ENCODE measurements at places on chromosomes 1 and 21.

- no peak for DNase-seq
Observed at GRCh38 chr1:41862384-41863221, 56.1 kb downstream of the HIVEP3 start.

DNA sequence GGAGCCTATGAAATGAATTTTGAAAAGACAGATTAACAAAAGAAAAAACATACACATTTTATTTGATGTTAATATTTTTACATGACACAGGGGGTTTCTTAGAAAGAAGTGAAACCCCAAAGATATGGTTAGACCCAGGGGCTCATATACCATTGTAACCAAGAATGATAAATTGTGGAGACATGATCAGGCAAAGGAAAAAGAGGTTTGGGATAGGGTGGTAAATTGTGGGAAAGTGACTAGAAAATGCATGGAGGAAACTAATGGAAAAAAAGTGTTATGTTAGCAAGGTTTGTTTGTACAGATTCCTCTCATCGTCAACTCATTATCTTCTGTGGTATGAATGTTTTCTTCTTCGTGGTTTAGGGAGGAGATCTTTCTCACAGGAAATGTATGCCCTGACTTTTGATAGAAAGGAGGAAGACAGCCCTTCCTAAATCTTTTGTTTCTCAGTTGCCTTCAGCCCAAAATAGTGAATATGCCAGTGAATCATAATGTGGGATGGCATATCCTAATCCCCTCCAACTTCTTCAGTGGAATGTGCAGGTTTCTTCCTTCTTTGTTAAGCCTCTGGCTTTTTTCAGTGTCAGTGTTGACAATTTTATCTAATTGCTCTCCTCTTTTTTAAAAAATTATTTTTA lies 140.4 kb upstream of the UBE2U start:
- DNase-seq: no peak

GRCh38 chr1:1206966-1207531 lies 657 bp upstream of the TNFRSF18 start:
- no peak for DNase-seq

DNA sequence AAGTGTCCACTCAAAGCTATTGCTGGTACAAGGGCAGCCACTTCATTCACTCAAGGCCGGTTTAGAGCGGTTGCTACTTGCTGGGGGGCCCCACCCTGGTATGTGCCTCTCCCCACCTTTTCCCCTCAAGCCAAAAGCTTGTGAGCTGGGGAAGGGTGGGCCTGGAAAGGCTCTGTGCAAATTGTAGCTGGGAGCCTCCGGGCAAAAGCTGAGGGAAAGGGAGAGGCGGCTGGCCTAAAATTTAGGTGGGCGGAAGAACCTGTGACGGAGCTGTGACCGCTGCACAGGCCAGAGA lies 306 bp upstream of the SH3D21 start:
- DNase-seq: no peak

DNA sequence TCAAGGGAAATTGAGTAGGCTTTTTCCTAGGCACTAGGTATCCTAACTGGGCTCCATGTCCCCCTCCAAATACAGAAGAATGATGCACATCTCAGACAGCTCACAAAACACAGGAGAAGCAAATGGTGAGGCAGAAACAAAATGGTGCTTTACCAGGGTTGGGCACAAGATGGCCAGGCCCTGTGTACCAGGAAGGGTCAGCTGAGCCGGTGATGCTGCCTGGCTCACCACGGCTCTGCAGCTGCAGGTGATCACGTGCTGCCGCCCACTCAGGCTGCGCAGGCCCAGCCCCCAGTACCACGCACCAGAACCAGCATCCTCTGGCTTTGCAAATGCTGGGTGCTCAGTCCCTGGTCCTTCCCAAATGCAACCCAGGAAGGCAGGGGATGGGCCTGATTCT lies 993 bp upstream of the DSCAM start:
- DNase-seq: no peak

DNA sequence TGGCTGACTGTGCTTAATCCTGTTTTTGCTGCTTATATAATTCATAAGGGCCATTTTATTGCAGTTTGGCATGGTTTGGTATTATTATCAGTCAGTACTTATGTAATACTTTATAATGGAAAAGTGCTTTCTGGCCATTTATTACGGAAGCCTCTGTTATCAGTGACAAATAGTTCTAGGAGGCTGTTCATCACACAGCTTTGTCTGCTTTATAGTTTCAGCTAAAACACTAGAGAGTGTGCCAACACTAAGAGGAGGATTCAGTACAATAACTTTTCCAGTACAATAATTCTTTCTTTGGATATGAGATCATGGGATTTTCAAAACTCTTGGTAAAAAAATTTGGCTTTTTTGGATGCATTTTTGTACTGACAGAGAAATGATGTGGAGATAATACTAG lies 102.9 kb upstream of the PTGFR start:
- DNase-seq: no peak

DNA sequence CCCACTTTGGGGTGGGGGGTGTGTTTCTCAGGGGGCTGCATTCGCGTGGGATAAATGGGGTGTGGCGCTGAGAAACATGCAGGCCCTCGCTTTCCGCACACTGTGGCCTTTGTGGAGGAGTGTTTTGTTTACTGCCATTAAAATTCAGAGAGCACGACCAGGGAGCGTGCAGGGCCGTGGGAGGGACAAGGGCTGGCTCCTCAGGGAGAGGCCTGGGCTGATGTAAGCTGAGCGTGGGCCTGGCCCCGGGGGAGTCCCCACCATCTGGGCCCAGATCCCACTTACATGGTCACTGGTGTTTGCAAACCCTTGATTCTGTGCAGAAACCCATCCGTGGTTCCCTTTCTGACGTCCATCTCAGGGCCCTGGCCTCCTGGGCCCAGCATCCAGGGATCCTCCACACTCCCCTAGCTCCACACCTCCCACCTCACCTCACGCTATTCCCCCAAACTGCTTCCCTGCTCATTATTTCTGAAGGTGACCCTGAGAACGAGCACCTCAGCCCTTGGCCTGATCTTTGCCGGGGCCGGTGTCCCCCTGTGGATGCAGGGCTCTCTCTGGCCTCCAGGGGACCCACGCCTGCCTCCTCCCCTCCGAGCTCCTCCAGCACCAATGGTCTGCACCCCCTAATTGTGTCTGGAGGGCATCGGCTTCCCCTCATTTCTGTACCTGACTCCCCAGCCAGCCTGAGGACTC lies 92.5 kb upstream of the SIM2 start:
- no peak for DNase-seq

- no peak for DNase-seq
Observed at GRCh38 chr1:93977598-93977945, 68.3 kb upstream of the GCLM start.
